ENCODE measurements at places on chromosomes 2 and 18. TPM values are rescaled to one million over a fixed set of nuclear protein-coding genes. Genes with fewer than 3 reads are reported as not detected.

DNA sequence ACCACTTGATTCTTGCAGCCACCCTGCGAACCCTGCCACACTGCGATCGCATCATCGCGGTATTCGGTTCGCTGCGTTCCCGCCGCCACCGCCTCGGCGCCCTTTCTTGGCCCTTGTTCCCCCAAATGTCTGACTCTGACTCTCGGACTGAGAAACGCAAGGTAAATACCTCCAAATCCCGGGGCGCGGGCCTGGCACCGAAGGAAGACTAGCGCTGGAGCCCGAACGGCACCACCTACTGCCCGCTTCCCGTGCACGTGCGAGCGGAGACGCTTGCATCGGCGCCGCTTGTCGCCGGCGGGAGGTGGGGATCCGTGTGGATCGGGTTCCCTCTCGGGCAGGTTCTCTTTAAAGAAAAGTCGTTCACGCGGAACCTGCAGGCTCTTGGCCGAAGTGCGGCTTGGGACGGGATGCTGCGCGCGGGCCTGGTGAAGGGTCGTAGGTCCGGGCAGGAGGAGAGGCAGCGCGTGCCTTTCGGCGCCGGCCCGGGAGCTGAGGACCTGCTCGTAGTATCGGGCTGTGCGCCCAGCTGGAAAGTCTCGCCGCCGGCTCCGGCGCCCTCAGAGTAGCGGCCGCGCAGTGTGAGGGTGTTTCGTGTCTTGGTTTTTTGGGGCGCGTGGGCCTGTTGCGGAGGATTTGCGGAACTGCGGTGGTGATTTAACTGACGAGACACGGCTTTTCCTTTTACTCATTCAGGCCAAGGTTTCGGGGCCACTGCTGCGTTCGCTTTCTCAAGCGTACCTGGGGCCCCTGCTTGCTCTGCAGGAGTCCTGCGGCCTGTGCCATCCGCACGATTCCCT, 514 bp downstream of the BCL2L11 start:
- H3K36me3 ChIP-seq = peaks cover 3% of the 10 kb centered on the region
- peaks cover 54% of the 10 kb centered on the region for H3K4me1 ChIP-seq
- peak overlapping the region; percentile 93 for H3K27ac ChIP-seq
- peaks cover 39% of the 10 kb centered on the region for H3K27me3 ChIP-seq
- H3K4me3 ChIP-seq = peak overlapping the region; percentile 97

DNA sequence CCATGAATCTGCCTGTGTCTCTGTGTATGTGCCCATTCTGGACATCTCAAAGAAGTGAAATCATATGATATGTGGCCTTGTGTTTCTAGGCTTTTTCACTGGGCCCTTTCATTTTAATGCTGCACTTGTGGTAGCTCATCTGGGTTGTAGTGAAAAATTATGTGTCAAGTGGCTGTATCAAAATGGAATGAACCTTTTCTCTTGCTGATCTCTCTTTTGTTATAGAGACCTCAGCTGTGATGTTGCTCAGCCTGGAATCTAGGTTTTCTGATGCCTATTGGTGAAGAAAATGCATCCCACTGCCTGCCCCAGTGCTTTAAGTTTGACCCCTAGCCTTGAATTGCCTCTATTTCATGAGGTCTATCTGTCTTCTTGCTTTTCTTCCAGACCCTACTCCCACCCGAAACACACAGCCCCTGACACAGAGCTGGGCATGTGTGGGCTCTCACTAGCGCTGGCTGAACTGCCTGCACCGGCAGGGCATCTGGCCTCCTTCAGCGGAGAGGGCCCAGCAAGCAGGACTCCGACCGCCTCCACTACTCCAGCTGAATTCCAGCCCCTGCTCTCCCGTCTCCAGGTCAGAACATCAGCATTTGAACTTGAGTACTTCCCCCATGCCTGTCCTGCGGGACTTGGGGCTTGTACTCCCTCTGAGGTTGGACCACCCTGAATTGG, 175.8 kb upstream of the MSH6 start:
- no peak overlapping the region for H3K27ac ChIP-seq
- no peaks in the 10 kb centered on the region for H3K4me1 ChIP-seq
- no peaks in the 10 kb centered on the region for H3K27me3 ChIP-seq

The ZNF521 gene
- not detected for polyA plus RNA-seq

GRCh38 chr2:101879466-101879865, 112.3 kb upstream of the IL1R2 start:
- H3K4me1 ChIP-seq = no peaks in the 10 kb centered on the region
- no peak overlapping the region for H3K4me3 ChIP-seq
- no peaks in the 10 kb centered on the region for H3K27me3 ChIP-seq
- H3K36me3 ChIP-seq = peaks cover 20% of the 10 kb centered on the region

The DCAF17 gene
- 5.6 TPM for polyA plus RNA-seq

DNA sequence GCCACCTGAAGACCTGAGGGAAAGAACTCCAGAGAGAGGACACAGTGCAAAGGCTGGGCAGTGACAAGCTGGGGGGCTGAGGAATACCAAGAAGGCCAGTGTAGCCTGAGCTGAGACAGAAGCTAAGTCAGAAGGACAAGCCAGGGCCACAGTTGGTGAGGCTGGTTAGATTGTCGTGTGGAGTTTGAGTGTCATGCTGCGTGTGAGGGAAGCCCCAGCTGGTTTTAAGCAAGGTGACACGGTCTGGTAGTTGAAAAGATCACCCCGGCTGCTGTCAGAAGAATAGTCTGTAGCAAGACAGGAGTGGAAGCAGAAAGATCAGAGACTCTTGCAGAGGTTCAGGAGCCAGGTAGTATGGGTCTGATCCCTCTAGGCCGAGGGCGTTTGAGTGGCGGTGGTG, 50.6 kb upstream of the RMDN2 start:
- no peaks in the 10 kb centered on the region for H3K36me3 ChIP-seq
- no peaks in the 10 kb centered on the region for H3K4me1 ChIP-seq
- no peak overlapping the region for H3K27ac ChIP-seq
- H3K4me3 ChIP-seq = no peak overlapping the region
- H3K27me3 ChIP-seq = no peaks in the 10 kb centered on the region

DNA sequence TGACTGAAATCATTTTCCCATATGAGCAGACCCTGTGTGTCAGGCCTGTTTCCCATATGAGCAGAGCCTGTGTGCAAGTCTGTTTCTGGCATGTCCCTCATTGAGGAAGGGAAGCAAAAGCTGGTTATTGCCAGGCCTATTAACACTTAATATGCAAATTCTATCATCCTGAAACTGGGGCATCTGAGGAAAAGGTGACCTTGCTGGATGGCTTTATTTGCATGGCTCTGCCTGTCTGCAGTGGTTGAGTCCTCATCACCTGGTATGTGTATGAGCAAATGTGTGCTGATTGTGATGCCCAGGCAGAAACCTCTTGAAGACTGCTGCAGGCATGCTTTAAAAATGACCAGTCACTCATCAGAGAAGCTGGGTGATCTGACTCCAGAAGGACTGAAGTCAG, 31.2 kb downstream of the EIF4E2 start:
- no peak overlapping the region for H3K27ac ChIP-seq
- H3K36me3 ChIP-seq = peaks cover 8% of the 10 kb centered on the region
- H3K27me3 ChIP-seq = no peaks in the 10 kb centered on the region
- H3K4me1 ChIP-seq = no peaks in the 10 kb centered on the region

The ITM2C gene
- 153 TPM for polyA plus RNA-seq

The DAPL1 gene
- 4.0 TPM for polyA plus RNA-seq

GRCh38 chr2:120740765-120741524, 5.3 kb downstream of the GLI2 start:
- no peaks in the 10 kb centered on the region for H3K4me1 ChIP-seq
- peaks cover 88% of the 10 kb centered on the region for H3K27me3 ChIP-seq
- H3K36me3 ChIP-seq = no peaks in the 10 kb centered on the region
- no peak for DNase-seq
- no peak overlapping the region for H3K27ac ChIP-seq

GRCh38 chr2:68505603-68506159, 38.3 kb downstream of the APLF start:
- DNase-seq = peak; percentile 5
- H3K27ac ChIP-seq = no peak overlapping the region
- no peaks in the 10 kb centered on the region for H3K36me3 ChIP-seq
- no peak overlapping the region for H3K4me3 ChIP-seq

DNA sequence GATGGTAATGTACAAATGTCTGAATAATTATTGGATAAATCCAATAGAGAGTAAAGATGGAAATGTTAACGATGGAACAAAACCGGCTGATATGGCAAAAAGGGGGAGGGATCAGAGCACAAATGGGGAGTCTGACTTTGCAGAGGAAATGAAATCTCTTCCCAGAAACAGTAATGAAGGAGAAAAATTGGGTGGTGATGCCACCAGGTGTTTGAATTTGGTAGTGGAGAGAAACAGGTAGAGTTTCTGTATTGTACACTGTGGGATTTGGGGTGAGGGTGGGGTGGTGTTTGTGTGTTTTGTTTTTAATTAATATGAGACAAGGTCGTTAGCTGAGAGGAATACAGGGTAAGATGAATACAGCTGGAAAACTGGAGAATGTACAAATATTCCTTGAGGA, 20.4 kb upstream of the XDH start:
- peaks cover 3% of the 10 kb centered on the region for H3K4me1 ChIP-seq
- peak; percentile 11 for DNase-seq
- H3K27me3 ChIP-seq = no peaks in the 10 kb centered on the region
- no peak overlapping the region for H3K27ac ChIP-seq

GRCh38 chr2:104846786-104847585, 6.9 kb upstream of the POU3F3 start:
- H3K27ac ChIP-seq = no peak overlapping the region
- DNase-seq = no peak
- no peaks in the 10 kb centered on the region for H3K4me1 ChIP-seq
- no peaks in the 10 kb centered on the region for H3K36me3 ChIP-seq

DNA sequence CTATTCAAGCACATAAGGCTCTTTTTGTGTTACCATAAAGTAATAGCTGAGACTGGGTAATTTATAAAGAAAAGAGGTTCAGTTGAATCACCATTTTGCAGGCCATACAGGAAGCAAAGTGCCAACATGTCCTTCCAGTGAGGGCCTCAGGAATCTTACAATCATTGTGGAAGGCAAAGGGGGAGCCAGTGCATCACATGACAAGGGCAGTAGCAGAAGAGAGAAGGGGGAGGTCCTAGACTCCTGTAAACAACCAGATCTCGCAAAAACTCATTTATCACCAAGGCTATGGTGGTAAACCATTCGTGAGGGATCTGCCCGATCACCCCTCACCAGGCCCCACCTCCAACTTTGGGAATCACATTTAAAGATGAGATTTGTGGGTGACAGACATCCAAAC, 16.7 kb downstream of the DSG4 start:
- H3K27me3 ChIP-seq = no peaks in the 10 kb centered on the region
- no peak overlapping the region for H3K4me3 ChIP-seq
- H3K36me3 ChIP-seq = no peaks in the 10 kb centered on the region
- H3K4me1 ChIP-seq = peaks cover 2% of the 10 kb centered on the region
- no peak for DNase-seq

GRCh38 chr2:171533331-171533730, 11.1 kb downstream of the CYBRD1 start:
- no peak overlapping the region for H3K4me3 ChIP-seq
- no peaks in the 10 kb centered on the region for H3K4me1 ChIP-seq
- DNase-seq = no peak
- H3K27me3 ChIP-seq = peaks cover 5% of the 10 kb centered on the region
- H3K27ac ChIP-seq = no peak overlapping the region
- H3K36me3 ChIP-seq = peaks cover 7% of the 10 kb centered on the region

DNA sequence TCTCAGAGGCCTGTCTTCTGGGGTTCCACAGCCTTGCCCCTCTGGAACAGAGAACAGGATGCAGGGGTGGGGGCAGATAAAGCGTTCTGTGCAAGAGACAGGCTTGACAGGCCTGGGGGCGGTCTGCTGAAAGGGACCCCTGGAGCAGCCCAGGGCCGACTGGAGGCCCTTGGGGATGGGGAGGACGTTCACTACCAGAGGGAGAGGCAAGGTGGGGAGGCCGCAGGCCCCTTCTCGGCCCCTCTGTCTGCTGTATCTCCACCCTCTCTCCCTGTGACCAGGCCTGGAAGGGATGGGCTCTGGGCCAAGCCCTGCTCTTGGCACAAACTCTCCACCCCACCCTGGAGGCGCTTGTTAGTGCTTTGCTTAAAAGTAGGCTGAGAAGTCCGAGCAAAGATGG, 27.3 kb upstream of the INHBB start:
- no peak overlapping the region for H3K27ac ChIP-seq
- no peak overlapping the region for H3K4me3 ChIP-seq
- peaks cover 20% of the 10 kb centered on the region for H3K27me3 ChIP-seq
- no peaks in the 10 kb centered on the region for H3K36me3 ChIP-seq
- no peaks in the 10 kb centered on the region for H3K4me1 ChIP-seq

The RUFY4 gene
- 0.24 TPM for polyA plus RNA-seq

The SLC38A11 gene
- polyA plus RNA-seq = 7.2 TPM

DNA sequence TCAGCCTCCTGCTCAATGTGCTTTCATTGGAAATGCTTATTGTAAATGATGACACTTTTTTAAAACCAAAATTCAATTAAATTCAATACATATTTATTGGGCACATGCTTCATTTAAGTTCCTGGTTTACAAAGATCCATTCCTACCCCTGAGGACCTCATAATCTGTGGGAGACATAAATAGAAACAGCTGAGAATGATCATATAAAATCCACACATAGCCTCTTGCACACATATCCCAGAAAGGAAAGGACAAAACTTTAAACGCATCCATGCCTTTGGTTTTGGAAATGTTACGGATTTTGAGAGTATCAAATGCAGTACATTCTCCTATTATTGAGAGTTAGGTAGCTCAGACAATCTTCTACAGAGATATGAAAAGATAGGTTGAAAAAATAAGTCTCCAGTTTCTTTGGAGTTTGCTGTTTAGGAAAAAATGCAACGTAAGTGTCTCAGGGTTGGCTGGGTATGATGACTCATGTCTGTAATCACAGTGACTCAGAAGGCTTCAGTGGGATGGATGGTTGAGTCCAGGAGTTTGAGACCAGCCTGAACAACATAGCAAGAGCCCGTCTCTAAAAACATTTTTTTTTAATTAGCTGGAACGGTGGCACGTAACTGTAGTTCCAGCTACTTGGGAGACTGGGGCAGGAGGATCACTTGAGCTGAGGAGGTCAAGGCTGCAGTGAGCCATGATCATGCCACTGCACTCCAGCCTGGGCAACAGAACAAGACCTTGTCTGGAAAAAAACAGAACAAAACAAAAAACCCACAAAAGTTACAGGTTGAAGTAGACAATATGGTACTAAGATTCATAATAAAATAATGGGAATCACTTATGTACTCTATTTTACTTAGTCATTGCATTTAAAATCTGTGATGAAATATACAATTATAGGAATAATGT, 3.9 kb upstream of the PRELID3A start:
- H3K4me3 ChIP-seq = no peak overlapping the region
- H3K36me3 ChIP-seq = no peaks in the 10 kb centered on the region
- peaks cover 3% of the 10 kb centered on the region for H3K27me3 ChIP-seq
- no peak overlapping the region for H3K27ac ChIP-seq
- DNase-seq = peak; percentile 56

GRCh38 chr18:45330170-45330594, 285.1 kb upstream of the SLC14A2 start:
- H3K4me1 ChIP-seq = no peaks in the 10 kb centered on the region
- DNase-seq = no peak
- no peak overlapping the region for H3K27ac ChIP-seq
- no peaks in the 10 kb centered on the region for H3K27me3 ChIP-seq

- H3K4me3 ChIP-seq = no peak overlapping the region
- H3K27ac ChIP-seq = no peak overlapping the region
- H3K36me3 ChIP-seq = no peaks in the 10 kb centered on the region
- H3K4me1 ChIP-seq = no peaks in the 10 kb centered on the region
- H3K27me3 ChIP-seq = no peaks in the 10 kb centered on the region
Observed at GRCh38 chr18:8277270-8277669, 332.0 kb upstream of the RAB12 start.

Measured in small intestine (tissue), 16 donors.